ENCODE measurements at places on chromosomes 2 and 18.

- DNase-seq: no peak
Measured at GRCh38 chr18:68409576-68409975, 305.3 kb downstream of the TMX3 start.

DNA sequence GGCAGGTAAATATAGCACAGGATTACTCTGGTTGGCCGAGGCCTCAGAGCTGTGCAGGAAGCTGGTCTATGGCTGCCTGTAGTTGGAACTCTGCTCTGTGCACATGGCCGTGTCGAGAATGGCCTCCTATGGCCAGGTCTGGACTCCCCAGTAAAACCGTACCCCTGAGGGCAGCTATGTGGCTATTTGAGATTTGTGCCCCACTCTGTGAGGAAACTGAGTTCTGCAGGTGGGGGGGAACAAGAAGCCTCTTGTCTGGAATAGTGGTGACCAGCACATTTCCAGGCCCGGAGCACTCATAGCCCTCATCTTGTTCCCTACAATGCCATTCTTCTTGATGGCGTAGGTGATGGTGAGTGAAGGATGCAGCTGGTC is 15.0 kb upstream of the TEX51 start:
- no peak for DNase-seq

DNA sequence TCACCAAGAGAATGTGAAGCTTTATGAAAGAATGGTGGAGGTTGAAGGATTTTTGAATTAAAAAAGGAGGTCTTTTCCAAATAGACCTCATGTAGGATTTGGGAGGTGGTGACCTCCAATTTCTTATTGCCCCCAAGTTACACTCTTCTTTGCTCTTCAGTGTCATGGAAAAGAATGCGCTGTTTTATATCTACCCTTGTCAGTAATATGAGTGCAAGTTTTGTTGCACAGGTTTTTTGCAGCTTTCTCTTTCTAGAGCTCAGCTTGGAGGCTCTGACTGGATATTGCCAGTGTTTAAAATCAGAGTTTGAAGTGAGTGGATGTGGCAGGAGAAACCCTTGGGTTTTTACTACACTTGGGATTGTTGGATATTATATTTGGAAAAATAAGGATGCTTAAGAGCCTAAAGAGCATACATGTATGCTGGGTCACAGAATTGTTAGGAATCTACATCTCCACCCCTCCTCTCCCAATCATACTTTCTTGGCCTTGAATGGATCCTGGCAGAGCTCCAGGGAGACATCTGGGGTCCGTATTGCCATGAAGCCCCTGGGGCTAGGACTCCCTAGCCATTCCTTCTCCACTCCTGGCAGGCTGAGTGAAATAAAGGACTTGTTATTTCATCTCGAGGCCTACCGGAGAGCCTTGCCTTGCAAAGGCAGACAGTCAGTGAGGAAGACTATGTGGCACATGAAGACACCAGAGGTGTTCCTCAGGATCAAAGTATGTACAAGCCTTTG is 43.8 kb downstream of the APOB start:
- peak; percentile 7 for DNase-seq

DNA sequence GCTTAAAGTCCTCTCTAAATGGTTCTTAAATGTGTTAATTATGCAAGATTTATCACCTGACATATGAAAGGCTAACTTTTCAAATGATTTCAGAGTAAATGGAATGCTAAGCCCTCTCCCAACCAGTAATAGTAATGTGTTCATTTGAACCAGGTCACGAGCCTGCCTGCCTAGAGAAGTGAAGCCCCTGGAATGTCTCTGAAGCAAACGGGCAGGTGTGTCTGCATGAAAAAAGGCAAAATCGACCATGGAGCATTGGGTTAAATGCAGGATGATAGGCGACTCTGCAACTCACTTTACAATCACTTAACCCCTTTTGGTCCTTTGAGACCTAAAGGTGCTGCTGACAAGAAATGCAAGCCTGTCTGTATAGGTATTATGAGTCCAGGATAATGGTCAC is 798.4 kb upstream of the ACVR2A start:
- DNase-seq: no peak

DNA sequence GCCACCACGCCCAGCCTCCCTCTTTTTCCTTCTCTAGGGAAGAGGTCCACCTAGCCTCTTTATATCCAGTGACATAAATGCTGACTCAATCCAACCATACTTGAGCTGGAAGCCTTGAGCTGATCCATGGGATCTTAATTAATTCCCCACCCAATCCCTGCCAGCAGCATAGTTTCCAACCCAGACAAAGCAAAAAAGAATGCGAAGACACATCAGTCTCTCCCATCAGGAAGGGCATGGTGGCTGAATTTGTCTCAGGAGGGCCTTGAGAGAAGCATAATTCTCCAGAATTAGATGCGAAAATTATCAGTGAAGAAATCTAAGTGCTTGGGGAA is 22.5 kb downstream of the CASP10 start:
- DNase-seq: no peak

DNA sequence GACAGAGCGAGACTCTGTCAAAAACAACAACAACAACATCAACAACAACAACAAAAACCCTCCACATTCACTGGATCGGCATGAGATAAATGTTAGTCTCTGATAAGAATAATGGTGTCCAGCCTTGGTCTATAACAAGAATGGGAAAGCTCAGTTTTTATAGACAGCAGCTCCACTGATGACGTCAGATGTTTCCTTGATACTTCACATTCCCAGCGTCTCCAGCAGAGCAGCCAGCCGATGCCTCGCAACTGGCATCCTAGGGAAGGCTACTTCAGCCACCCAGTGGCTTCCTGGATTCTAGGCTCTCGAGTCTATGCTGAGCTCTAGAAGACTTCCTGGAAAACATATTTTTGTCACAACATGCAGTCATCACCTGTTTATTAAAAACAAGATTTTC is 271.4 kb upstream of the SMIM21 start:
- no peak for DNase-seq

GRCh38 chr2:62248226-62248625 is 52.3 kb downstream of the B3GNT2 start:
- no peak for DNase-seq
